ENCODE measurements at places on chromosomes 2 and 18.

GRCh38 chr2:176976736-176977685 is 235.6 kb upstream of the HNRNPA3 start:
- no peak for DNase-seq

- DNase-seq = no peak
Measured at GRCh38 chr2:218648088-218648786, 11.2 kb downstream of the ZNF142 start.

- no peak for DNase-seq
Measured at GRCh38 chr18:35335866-35336265, 8.4 kb downstream of the ZNF24 start.

GRCh38 chr18:79496978-79497637 is 101.4 kb downstream of the NFATC1 start:
- DNase-seq = peak; percentile 44

- DNase-seq = no peak
Measured at GRCh38 chr2:42113452-42113851, 55.7 kb upstream of the EML4 start.

DNA sequence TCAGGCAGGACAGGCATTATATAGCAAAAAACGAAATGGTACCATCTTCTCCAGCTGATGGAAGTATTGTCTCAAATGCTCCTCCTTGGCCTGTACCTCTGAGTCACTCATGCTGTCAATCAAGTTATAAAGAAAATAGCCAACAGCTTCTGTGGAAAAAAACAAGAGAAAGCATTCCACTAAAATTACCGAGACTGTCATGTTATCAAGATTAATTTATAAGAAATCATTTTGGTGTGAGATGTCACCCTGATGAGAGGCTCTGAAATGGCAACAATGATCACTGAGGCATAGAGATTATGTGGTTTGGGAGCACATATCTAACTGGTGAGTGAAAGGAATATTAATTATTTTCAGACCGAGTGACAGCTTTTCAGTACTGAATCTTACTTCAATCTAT is 47.4 kb downstream of the LRPPRC start:
- DNase-seq = no peak

DNA sequence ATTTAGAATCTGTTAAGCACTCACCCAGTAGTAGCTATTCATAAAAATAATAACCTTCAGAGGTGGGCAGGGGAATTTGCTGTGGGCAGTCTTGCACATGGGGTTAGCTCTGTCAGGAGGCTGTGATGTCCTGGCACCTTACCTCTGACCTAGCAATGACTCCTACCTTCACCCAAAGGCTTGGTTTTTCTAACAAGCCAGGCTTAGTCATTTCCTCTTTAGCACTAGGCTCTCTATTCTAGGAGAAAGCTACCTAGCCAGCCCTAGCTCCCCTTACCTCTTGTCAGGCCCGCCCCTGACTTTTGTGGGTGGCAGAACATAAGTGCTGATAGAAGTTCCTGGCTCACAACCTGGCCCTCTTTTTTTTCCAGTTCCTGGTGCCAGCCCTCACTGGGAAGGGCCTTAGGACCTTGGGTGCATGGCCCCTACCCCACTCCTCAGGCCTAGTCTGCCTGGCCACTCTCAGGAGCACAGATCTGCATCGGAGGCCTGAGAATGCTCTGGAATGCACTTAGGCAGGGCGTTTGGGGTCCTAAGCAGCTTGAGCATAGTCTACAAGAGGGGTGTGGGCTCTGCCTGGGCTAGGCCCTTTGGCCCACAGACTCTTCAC is 17.7 kb downstream of the CPLX4 start:
- DNase-seq = no peak

GRCh38 chr18:35728676-35729075 is 147.1 kb downstream of the GALNT1 start:
- no peak for DNase-seq

- no peak for DNase-seq
Measured at GRCh38 chr2:203685081-203685621, 21.3 kb upstream of the CD28 start.

DNA sequence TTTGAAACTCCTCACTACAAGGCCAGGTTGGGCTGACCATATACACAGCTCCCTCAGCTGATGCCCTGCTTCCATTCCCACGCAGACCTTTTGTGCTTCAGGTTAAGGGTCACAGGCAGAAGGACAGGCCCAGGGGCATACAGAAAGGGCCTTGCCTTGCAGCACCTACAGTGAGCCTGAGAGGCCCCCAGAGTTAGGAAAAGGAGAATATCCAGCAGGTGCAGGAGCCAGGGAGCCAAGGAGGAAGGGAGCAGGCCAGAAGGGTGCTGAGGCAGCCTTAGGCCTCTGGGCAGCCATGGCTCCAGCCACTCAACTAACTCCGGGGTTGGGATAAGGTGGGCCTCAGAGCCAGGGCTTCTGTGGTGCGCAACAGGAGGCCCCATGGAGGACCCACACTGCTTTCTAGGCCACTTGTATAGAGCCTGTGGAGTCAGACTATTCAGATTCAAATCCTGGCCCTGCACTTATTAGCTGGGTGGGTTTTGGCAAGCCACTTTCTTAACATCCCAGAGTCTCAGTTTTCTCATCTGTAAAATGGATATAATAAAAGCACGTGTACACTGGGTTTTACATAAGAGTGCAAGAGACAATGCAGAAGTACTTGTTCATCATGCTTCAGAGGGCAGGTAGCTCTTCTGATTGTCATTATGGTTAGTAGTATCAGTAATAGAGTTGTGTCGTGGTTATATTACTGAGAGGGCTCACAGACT is 214.6 kb upstream of the HAAO start:
- DNase-seq = no peak

GRCh38 chr2:217436386-217436785 is 566.4 kb downstream of the TNS1 start:
- DNase-seq = no peak

DNA sequence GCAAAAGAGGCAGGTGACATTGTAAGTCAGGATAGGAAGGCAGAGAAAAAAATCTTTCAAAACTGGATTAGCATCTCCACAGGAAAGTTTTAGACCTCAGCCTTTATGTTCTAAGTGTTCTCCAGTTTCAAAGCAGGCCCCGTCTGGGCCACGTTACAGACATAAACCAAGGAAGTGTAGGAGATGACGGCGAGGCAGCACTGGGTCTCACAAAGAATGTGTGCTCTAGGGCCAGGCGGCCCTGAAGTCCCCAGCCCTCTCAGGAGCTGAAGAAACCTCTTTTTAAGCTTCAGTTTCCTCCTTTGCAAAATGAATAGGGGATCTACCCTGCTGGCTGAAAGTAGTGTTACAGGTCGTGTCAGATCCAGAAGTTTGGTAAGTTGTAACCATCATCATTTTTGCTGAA is 81.7 kb downstream of the SPRED2 start:
- peak; percentile 14 for DNase-seq

DNA sequence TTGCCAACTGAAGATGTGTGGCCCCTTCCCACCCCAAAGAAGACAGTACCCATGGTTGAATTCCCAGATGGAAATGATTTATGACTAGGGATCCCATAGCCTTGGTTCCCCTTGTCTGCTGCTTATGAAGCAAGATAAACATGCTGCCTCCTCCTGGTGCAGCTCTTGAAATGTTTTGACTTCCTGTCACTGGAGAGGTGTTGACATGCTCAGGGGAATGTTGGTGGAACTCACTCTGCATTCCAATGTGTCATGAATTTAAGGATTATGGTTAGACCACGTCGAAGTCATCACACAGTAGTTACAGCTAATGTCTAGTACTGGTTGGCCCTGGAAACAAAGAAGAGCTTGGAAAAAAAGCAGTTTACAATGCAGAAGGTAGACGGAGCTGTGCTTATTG is 69.0 kb upstream of the FAM110C start:
- no peak for DNase-seq

- DNase-seq = no peak
Measured at GRCh38 chr2:222038067-222038802, 260.6 kb downstream of the PAX3 start.

DNA sequence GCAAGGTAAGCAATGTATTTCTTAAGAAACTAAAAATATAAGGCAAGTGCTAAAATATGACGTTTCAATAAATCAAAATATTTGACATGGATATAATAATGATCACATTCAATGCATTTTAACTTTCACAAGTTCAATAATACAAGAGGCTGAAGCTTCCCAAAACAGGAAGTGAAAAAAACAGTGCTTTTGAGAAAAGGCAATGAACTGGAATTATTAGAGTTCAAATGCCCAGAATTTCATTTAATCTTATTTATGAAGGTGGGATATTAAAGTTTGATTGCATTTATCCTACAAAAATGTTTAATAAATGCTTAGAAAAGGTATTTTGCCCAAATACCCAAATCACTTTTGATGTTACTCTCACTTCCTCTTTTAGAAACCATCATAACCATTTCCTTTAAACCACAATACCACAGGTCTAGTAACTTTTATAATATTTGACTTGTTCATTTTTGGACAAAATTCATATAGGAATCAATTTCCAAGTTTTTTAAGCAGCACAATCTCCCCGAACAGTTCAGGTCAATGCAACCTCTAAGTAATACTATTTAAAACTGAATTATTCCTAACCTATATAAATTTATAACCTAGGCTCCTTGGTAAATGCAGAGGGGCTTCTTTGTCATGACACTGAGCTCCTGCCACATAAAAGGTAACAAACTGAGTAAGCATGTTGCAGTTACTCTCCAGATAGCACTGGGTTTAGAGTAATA is 2.1 kb downstream of the NCKAP1 start:
- DNase-seq = no peak

- DNase-seq = no peak
Measured at GRCh38 chr18:28786926-28787325, 610.0 kb upstream of the CDH2 start.

DNA sequence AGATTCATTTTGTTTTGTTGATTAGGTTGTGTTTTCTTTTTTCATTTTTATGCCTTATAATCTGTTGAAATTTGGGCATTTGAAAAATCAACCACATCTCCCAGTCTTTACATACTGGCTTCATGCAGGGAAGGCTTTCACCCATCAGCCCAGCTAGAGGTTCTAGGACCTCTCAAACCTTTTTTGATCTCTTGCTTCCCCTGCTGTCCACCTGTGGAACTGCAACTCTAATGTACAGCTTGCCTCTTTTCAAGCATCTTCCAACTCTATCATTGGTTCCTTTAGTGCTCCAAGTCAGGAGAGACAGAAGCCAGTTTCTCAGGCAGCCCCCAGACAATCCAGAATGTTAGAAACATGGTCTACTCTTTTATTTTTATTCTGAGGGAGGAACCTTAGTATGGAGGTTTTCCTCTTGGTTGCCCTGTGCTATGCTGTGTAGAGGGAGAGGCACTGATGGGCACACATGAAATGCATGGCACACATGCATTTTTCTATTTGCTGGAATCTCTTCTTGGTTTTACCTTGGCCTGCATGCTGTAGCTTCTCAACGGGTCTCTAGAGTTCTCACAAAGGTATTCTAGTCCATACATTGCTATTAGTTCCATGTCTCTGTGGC is 107.2 kb upstream of the L3MBTL4 start:
- DNase-seq = no peak

GRCh38 chr2:64177315-64177714 is 33.1 kb upstream of the PELI1 start:
- DNase-seq = no peak

GRCh38 chr18:3111523-3112240 is 98.7 kb upstream of the LPIN2 start:
- DNase-seq = no peak

GRCh38 chr2:176999301-176999700 is 213.3 kb upstream of the HNRNPA3 start:
- DNase-seq = no peak

- DNase-seq = peak; percentile 75
Measured at GRCh38 chr18:76494231-76495005, 624 bp downstream of the ZNF516 start.

GRCh38 chr2:84796798-84797197 is 84.1 kb downstream of the TRABD2A start:
- DNase-seq = no peak

- no peak for DNase-seq
Measured at GRCh38 chr2:149006883-149007543, 31.5 kb upstream of the LYPD6B start.

DNA sequence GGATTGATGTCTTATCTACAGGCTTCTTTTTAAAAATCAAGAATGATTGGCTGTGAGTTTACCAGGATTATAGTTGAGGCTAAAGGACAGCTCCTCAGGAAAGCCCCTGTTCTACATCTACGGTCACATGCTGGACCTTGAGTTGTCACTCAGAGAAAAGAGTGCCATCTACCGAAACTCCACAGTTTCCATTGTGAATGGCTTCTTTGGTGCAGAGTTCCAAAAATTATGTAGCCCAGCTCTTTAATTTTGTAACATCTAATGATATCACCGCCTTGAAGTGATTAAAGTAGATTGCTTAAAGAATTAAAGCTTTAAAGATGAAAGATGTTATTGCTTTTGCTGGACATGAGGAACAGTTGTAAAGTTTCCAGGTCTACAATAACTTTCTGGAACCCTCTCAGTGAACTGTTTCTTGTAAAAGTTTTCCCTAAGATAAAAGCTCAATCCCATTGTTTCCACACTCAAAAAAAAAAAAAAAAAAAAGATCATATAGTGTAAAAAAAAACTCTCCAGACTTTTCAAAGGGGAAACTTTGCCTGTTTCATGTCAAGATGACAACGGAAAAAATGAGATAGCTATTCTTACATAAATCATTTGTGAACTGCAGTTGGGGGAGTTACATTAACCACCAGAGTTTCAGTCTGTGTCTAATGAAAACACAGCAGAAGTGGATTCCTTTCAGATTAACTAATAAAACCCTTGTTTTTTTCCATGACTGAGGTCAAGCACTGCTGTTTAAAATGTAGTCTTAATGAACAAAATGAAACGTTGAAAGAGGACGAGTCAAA is 4.3 kb downstream of the COL3A1 start:
- DNase-seq = peak; percentile 43

GRCh38 chr2:220315098-220315823 is 687.8 kb downstream of the SLC4A3 start:
- peak; percentile 26 for DNase-seq

GRCh38 chr2:42980764-42981416 is 188.5 kb upstream of the HAAO start:
- DNase-seq = no peak

GRCh38 chr2:177501186-177501585 is 108.6 kb downstream of the AGPS start:
- DNase-seq = no peak

DNA sequence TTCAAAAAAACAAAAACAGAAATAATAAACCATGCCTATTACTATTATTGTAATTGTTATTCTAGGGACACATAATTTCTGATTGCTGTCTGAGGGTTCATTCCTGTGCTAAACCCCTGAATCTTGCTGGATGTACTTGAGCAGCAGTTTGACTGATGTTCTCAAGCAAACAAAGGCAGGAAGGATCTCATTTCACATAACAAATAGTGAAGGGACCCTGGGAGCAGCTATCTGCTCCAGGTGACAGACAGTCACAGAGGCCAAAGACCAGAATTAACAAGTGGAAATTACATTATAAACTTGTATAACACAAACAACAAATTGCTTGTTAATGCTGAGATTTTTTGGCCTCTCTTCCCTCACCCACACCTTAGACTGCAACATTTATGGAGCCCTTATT is 284.2 kb downstream of the THSD7B start:
- DNase-seq = no peak

- peak; percentile 8 for DNase-seq
Measured at GRCh38 chr2:79219383-79219988, 59.9 kb upstream of the REG3A start.

- no peak for DNase-seq
Measured at GRCh38 chr18:69358212-69358895, 42.3 kb upstream of the DOK6 start.

GRCh38 chr2:150046810-150047209 is 440.7 kb downstream of the RND3 start:
- no peak for DNase-seq
